ENCODE measurements at places on chromosomes 11 and 22. TPM values are rescaled to one million over a fixed set of nuclear protein-coding genes. Genes with fewer than 3 reads are reported as not detected.

DNA sequence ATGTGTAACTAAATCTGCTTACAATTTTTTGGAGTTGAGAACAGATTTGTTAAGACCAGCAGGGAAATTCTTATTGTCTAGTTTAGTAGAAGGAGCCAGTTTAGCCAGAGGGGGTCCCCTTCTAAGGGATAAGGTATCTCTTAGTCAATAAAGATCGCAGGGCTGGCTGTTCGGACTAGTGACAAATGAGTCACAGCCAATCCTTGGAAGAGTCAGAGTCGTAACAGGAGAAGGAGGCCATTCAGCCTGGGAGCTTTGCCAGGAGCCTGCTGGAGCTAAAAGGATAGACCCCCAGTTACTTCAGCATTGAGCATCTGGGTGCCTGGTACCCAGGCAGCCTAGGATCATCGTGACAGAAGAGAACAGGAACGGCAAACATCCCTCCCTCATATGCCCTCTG lies 191.6 kb upstream of the ARHGAP20 start:
- no peak for DNase-seq

DNA sequence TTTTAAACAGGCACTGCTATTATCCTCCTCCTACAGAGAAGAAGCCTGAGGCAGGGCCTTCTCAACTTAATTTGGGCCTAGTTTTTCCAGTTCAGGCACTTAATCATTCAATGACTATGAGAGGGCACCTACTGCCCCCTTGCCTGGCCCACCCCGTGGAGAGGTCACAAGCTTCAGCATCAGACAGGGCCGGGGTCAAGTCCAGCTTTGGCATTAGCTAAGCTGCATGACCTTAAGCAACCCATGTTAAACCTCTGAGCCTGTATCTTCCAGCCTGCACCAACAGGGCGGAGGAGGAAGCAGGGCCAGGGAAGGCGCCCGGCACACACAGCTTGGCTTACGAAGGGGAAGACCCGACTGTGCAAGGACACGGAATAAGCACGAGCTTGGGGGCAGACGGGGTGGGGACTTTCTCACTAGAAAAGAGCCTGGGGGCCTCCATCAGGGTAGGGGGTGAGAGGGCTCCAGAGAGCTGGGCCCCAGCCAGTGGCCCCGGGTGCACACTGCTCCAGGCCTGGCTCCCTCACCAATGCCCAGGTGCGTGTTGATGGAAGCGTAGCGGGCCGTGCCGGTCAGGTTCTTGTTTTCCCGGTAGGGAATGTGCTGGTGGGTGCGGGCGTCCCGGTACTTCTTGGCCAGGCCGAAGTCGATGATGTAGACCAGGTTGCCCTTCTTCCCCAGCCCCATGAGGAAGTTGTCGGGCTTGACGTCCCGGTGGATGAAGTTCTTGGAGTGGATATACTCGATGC lies 16.9 kb downstream of the CSNK1E start:
- no peak for DNase-seq

- no peak for DNase-seq
Measured at GRCh38 chr11:11122749-11123148, 230.3 kb downstream of the CSNK2A3 start.

DNA sequence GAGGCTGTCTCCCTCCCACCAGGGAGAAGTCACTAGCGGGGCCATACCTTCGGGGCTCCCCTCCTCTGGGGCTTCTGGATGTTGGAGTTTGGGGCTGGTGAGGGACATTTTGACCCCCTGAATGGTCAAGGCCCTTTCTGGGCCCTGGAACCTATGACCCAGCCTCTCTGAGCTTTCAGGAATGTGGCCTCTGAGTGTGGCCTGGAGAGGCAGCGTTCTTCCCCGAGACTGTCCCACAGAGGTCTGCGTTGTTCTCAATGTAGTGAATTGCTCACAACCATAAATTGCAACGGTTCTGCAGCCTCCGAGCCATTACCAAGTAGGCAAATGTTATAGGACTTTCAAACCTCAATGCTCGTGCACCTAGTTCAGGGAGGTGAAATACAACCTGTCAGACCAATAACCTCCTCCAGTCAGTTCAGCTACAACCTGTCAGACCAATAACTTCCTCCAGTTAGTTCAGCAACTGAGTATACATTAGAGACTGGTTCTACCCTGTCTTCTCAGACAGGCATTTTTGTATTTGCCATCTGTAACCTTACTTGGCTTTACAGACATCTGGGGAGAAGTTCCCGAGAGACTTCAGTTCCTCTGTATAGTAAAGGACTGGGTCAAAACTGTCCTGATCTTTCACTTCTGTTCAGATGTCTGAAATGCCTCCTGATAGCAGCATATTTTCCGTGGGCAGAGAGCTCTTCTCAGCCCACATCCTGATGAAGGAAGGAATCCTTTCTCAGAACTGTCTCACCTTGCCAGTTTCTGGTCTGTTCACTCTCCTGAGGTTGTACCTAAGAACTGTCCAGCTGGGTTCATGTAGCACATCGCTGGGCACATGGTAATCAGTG lies 34.2 kb downstream of the MICAL2 start:
- DNase-seq = no peak

GRCh38 chr11:33699515-33700062 lies 1.0 kb downstream of the C11orf91 start:
- DNase-seq = peak; percentile 71

DNA sequence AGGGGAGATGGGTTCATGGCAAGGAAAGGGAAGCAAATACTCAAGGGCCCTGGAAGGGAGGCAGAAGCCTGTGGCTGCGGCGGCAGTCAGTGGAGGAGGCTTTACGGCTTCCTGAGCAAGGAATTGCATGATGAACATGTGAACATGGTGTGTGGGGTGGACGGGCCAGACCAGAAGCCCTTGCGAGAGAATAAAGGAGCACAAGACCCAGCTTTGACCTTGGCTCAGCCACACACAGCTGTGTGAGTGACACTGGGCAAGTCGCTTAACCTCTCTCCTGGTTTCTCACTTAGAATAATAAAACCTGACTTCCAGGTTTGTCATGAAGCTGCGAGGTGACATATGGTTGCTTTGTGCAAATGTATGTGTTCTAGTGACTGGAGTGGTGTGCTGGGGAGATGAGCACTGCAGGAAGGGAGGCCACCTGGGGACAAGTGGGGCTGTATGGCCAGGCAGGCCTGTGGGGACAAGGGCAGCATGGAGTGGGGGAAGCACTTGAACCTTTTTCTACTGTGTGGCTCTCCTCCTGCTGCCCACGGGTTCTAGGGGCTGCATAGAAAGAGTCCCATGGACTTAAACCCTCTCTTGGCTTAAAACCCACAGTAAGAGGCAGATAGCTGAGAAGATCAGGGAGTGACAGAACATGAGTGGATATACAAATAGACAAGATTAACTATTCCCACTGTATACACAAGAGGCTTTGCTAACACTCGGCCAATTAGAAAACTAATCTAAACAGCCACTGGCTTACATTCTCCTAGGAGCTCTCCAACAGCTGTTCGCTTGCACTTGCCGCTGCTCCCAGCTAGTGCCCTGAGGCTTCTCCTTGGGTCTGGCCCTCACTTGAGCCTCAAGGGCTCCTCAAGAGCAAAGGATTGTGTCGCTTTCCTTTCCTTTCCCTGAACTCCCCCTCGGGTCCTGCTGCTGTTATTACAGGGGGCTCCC lies 67.3 kb upstream of the CDON start:
- DNase-seq = no peak

DNA sequence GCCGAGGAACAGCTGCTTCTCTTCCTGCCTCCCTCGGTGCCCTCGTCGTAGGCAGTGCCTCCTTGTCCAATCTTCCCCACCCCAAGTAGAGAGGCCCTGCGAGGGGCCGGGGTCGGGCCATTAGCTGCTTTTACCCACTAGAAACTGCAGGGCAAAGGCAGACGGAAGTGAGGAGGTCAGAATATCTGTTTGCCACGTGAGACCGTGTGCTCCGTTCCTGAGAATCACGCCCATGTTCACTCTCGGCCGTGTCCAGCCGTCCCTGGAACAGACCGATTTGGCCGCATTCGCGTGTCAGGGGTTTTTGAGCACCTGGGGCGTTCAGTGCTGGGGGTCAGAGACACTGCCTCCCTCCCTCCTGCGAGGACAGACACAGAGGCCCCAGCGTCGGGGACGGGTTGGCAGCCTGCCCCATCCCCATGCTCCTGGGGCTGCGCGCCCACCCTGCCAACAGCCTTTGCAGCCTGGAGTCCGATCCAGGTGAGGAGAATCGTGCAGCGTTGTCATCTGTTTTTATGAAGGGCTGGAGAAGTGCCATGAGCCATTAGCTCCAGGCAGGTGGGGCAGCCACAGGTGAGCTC lies 982.2 kb downstream of the BRD1 start:
- DNase-seq = no peak

DNA sequence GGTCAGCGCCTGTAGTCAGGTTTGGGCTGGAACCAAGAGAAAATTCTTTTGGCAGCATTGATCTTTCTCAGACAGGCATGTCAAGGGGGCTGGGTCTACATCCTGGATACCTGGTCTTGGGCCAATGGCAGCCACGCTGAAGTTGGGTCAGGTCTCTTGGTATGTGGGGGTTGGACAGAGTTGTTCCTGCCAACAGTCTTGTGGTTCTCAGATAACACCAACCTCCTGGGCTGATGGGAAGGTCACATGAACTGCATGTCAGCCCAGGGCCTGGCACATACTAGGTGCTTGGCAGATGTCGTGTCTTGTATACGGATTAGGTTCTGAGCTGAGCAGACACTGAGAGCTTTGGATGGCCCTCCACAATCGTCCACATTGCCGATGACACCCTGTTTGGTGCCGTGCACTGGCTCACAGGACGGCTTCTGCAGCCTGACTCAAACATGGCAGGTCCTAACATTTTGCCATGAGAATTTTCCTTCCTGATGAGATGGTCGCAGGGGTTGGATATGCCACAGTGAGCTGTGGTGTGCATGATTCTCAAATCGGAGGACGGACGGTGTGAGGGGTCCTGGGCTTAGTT lies 42.0 kb downstream of the FBLN1 start:
- no peak for DNase-seq

- peak; percentile 45 for DNase-seq
Measured at GRCh38 chr11:111299101-111300026, 1.0 kb downstream of the POU2AF3 start.

DNA sequence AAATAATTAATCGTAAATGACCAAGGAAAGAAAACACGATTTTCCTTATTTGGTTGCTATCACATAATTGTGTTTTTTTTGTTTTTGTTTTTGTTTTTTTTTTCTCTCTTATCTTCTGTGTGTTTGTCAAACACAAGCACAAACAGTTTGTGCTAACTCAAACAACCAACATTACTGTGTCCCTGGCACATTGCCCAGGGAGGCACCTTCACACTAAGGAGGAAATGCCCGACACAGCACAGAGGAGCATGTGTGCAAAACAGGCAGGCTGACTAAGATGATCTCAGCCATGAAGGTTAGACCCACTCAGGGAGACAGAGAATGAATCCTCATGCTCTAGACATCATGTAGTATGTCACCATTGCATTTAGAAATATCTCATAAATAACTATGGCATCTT lies 130.1 kb downstream of the SOX6 start:
- peak; percentile 83 for DNase-seq

DNA sequence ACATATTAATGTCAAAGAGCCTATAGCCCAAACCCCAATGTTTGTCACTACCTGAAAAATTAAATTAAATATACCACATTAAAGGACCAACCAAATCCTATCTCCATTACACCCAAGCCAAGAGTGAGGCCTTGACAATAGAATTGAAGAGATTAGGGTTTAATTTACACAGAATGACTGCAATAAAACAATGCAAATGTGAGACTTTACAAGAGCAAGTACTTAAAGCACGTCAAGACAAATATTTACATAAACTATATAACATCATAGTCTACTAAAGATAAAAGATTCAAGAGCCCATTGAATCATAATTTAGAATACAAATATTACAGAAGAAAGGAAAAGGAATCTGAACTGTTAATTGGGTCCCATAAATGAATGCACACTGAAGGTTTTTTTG lies 85.6 kb downstream of the CADM1 start:
- DNase-seq = no peak

- DNase-seq = peak; percentile 93
Measured at GRCh38 chr11:46554213-46555147, 39.3 kb downstream of the AMBRA1 start.

GRCh38 chr22:39598017-39598965 lies 27.7 kb downstream of the CACNA1I start:
- DNase-seq = peak; percentile 83

- DNase-seq = no peak
Measured at GRCh38 chr11:116579031-116579653, 193.6 kb downstream of the BUD13 start.

DNA sequence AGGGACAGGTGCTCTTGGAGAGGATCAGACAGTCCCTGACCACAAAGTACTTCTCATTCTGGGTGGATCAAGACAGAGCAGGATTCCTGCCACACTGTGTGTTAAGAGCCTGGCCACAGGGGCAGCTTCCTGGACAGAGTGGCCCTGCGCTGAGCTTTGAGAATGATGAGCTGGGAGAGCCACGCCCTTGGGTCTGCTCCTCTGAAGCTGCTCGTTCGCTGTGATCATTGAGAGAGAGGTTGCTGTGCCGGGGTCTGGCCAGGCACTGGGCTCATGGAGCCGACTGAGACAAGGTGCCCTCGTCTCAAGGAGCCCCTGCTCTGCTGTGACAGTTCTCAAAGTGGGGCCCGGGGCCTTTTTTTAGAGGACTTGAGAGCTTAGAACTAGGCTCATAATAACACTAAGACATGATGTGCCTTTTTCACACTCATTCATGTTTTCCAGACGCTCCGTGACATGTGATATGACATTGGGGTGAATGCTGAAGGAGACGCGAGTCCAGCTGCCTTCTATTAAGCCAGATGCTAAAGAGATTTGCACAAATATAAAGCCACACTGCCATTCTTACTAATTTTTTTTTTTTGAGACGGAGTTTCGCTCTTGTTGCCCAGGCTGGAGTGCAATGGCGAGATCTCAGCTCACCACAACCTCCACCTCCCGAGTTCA lies 1.6 kb upstream of the MFRP start:
- no peak for DNase-seq

DNA sequence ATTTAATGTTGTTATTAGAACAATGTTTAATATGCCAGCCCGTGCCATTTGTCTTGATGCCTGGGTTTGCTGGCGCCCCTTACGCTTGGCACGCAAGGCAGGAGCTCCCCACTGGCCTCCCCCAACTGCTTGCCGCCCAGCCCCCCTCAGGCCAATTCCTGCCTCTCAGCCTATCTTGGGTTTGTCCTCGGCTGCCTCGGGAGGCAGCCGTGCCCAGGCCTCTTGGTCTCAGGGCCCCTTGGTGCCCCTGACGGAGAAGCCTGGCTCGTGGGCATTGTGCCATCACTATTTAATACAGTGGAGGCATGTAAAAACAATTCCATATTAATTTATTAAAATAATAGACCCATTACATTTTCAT lies 119.8 kb downstream of the KCNQ1OT1 start:
- DNase-seq = no peak

Gene PRODH
- 241 TPM for polyA plus RNA-seq

Gene CASP5
- 9.1 TPM for polyA plus RNA-seq

Gene CELSR1
- 1.9 TPM for polyA plus RNA-seq

Gene SCGB1D2
- not detected for polyA plus RNA-seq

Gene APLNR
- 3.4 TPM for polyA plus RNA-seq

Gene DEUP1
- polyA plus RNA-seq = not detected

Gene FGF19
- 1.7 TPM for polyA plus RNA-seq

Gene SORL1
- 6.5 TPM for polyA plus RNA-seq

Gene GNAZ
- 0.55 TPM for polyA plus RNA-seq

Gene UCP3
- polyA plus RNA-seq = 0.54 TPM
